ENCODE measurements at places on chromosomes 5 and 9. TPM values are rescaled to one million over a fixed set of nuclear protein-coding genes. Genes with fewer than 3 reads are reported as not detected.

TMC1 gene
- total RNA-seq = 0.33 TPM

PHYHD1 gene
- 5.0 TPM for total RNA-seq

SPINK4 gene
- total RNA-seq = not detected

DIPK1B gene
- total RNA-seq = 49.2 TPM

F12 gene
- 2.3 TPM for total RNA-seq

FAM200C gene
- total RNA-seq = 9.6 TPM

ANKRD18A gene
- total RNA-seq = 7.6 TPM

OXCT1 gene
- 33.0 TPM for total RNA-seq

GRCh38 chr5:146860213-146860893 lies 18.2 kb downstream of the PPP2R2B start:
- H3K27me3 ChIP-seq = no peaks in the 10 kb centered on the region
- H3K4me3 ChIP-seq = no peak overlapping the region
- no peaks in the 10 kb centered on the region for H3K36me3 ChIP-seq
- H3K4me1 ChIP-seq = no peaks in the 10 kb centered on the region

DNA sequence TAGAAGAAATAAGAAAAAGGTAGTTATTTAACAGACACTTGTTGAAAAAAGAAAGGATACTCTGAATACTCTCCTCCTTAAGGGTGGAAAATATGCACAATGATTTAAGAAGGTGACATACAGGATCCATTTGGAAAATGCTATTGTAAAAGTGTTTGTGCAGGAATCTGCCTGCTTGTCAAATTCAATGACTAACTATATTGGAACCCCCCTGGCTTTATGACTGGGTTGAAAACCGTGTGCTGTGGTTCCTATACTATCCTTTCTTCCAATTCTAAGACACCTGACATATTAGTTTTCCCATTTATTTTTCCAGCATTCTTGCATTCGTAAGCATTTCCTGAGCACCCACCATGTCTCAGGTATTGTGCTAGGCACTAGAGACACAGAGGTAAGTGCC lies 220.0 kb downstream of the GLIS3 start:
- no peak for DNase-seq
- H3K27ac ChIP-seq = no peak overlapping the region
- no peaks in the 10 kb centered on the region for H3K27me3 ChIP-seq
- H3K4me3 ChIP-seq = no peak overlapping the region
- peaks cover 12% of the 10 kb centered on the region for H3K4me1 ChIP-seq
- H3K36me3 ChIP-seq = peaks cover 2% of the 10 kb centered on the region

- H3K27ac ChIP-seq = no peak overlapping the region
- no peak overlapping the region for H3K4me3 ChIP-seq
- H3K36me3 ChIP-seq = peaks cover 15% of the 10 kb centered on the region
- H3K4me1 ChIP-seq = peaks cover 22% of the 10 kb centered on the region
- H3K27me3 ChIP-seq = no peaks in the 10 kb centered on the region
Measured at GRCh38 chr5:128038643-128039042, 44.9 kb upstream of the SLC12A2 start.

GRCh38 chr5:54390015-54390414 lies 65.5 kb upstream of the HSPB3 start:
- no peaks in the 10 kb centered on the region for H3K36me3 ChIP-seq
- no peak overlapping the region for H3K27ac ChIP-seq
- H3K27me3 ChIP-seq = no peaks in the 10 kb centered on the region

GRCh38 chr9:125988479-125989050 lies 241.4 kb downstream of the PBX3 start:
- no peak overlapping the region for H3K4me3 ChIP-seq
- peak overlapping the region; percentile 10 for H3K27ac ChIP-seq
- no peaks in the 10 kb centered on the region for H3K36me3 ChIP-seq
- DNase-seq = no peak

DNA sequence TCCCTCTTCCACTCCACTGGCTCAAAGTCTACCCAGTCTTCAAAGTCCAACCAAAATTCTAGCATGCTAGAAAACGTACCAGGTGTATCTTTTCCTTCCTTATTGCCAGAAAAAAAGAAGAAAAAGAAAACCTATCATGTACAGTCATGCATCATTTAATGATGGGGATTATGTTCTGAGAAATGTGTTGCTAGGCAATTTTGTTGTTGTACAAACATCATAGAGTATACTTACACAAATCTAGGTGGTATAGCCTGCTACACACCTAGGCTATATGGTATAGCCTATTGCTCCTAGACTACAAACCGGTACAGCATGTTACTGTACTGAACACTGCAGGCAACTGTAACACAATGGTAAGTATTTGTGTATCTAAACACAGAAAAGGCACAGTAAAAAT lies 104.8 kb downstream of the SREK1 start:
- H3K27ac ChIP-seq = no peak overlapping the region
- no peaks in the 10 kb centered on the region for H3K27me3 ChIP-seq
- no peaks in the 10 kb centered on the region for H3K4me1 ChIP-seq
- DNase-seq = no peak
- H3K36me3 ChIP-seq = no peaks in the 10 kb centered on the region

DNA sequence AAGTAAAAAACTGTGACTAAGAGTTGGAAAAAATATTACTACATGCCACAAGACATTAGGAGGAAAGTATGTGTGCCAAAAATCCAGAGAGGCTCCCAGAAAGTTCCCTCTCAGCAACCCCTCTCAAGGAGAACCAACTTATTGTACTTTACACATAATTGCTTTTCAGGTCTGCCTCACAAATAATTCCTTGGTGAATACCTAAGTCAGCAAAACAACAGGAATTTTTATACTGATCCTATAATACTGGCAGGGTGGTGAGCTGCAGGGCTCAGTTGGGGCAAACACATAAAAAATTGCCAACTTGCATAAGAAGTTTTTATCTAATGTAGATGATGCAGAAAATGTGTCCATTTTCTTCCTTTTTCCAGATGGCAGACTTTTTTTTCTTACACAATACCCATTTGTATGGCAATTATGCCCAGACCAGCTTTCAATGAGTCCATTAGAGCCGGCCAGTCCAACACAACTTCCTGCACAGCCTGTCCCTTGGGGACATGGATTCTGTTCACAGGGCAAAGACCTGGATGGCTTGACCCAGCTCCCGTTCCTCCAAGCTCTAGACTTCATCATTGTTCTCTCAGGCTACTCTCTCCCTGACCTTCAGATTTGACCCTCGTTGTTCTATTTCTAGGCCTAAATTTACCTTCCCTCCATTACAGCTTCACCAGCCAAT lies 31.3 kb downstream of the MARCHF3 start:
- no peak overlapping the region for H3K4me3 ChIP-seq
- no peak overlapping the region for H3K27ac ChIP-seq
- H3K4me1 ChIP-seq = peaks cover 18% of the 10 kb centered on the region
- H3K36me3 ChIP-seq = no peaks in the 10 kb centered on the region
